ENCODE measurements at places on chromosomes 7 and 10.

GRCh38 chr10:112784022-112784461 is 166.0 kb upstream of the TCF7L2 start:
- DNase-seq = no peak

GRCh38 chr10:3766046-3766756 is 18.8 kb downstream of the KLF6 start:
- no peak for DNase-seq

- no peak for DNase-seq
Observed at GRCh38 chr7:137957887-137958286, 44.0 kb downstream of the CREB3L2 start.

- DNase-seq = no peak
Observed at GRCh38 chr10:103546401-103546800, 52.9 kb downstream of the NEURL1 start.

DNA sequence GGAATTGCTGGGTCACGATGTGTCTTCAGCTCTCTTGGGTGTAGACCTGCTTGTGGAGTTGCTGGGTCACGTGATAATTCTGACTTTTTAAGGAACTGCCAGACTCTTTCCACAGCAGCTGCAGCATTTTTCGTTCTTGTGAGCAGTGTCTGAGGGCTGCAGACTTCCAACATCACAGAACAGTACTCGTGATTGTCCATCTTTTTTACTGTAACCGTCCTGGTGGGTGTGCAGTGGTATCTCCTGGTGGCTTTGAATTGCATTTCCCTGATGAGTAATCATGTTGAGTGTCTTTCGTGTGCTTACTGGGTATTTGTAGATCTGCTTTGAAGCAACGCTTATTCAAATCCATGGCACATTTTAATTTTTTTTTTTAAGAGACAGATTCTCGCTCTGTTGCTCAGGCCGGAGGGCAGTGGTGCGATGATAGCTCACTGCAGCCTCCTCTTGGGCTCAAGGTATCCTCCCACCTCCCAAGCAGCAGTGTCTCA is 22.7 kb downstream of the INPP5A start:
- DNase-seq = no peak

DNA sequence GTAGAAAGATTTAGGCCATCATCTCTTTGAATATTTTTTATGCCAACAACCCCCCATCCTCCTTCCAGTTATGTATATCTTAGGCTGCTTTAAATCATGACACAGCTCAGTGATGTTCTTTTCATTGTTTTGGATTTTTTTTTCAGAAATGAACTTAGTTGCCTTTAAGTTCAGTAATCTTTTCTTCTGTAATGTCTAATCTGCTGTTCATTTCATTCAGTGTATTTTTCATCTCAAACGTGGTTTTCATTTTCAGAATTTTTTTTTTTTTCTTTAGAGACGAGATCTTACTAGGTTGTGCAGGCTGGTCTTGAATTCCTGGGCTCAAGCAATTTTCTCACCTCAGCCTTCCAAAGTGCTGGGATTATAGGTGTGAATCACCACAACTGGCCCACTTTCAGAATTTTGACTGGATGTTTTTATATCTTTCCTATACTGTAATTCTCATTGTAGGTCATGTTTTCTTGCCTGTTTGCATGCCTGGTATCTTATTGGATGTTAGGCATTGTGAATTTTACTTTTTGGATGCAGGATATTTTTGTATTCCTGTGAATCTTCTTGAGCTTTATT is 8.1 kb downstream of the ZNF487 start:
- DNase-seq = no peak

DNA sequence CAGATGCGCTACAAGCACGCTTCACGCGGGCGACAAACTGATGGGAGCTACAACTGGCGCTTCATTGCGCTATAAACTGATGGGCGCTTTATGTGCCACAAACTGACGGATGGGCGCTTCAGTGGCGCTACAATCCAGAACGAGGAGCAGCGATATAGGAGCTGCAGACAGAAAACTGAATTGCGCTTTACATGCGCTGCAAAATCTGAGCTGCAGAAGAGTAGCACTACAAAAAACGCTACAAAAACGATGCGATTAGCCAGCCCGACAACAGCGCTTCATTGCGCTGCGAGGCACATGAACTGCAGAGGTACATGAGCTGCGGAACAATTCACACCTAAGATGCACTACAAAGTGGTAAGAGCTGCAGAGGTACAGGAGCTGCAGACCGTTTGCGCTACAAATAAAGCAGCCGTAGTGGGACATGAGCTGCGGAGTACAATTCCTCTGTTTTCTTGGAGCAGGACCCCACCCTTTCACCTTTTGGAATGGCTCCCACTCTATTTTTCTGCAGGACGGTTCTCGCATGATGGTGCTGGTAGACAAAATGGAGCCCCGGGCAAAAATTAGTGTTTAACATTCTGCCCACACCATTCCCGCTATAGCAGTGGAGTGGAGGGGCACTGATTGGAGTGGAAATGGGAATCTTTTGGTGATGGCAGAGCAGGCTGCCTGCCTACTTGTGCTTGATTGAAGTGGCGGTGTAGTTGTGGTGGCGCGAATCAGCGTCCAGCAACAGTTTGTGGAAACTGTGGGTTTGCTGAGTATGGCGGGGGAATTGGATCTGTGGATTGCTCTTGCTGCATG is 1.2 kb upstream of the SGCE start:
- DNase-seq = peak; percentile 4

All from activated CD4-positive, alpha-beta T cell treated with anti-CD3 and anti-CD28 coated beads, Interleukin-2, amount 50 U/mL, for 4 hours (primary cell).